Heart right ventricle (tissue), 16 donors: ENCODE measurements at places on chromosomes 16 and 17. TPM values are rescaled to one million over a fixed set of nuclear protein-coding genes. Genes with fewer than 3 reads are reported as not detected.

DNA sequence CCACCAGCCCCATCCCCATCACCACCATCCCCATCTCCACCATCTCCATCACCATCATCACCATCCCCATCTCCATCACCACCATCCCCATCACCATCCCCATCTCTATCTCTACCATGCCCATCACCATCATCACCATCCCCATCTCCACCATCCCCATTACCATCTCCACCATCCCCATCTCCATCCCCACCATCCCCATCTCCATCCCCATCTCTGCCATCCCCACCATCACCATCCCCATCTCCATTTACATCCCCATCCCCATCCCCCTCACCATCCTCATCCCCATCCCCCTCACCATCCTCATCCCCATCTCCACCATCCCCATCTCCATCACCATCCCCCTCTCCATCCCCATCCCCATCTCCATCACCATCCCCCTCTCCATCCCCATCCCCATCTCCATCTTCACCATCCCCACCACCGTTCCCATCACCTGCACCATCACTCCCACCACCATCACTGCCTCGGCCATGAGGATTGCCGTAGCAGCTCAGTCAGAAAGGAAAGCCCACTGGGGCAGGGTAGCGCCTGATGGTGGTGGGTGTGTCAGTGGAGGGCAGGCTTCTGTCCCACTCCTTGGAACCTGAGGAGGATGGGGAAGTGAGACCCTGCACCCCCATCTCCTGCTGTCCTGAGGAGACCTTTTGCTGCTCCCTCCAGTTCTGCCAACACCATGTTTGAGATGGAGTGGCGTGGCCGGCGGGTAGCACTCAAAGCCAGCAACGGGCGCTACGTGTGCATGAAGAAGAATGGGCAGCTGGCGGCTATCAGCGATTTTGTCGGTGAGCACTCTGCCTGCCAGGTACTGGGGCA lies 7.5 kb downstream of the FSCN2 start:
- peaks cover 6% of the 10 kb centered on the region for H3K4me1 ChIP-seq
- no peak overlapping the region for H3K4me3 ChIP-seq

The TLCD1 gene
- polyA plus RNA-seq: 9.3 TPM

- H3K27me3 ChIP-seq: no peaks in the 10 kb centered on the region
- peaks cover 14% of the 10 kb centered on the region for H3K4me1 ChIP-seq
- DNase-seq: no peak
- no peak overlapping the region for H3K27ac ChIP-seq
These were observed 29.9 kb downstream of the KCNJ16 start for GRCh38 chr17:70104791-70105523.

GRCh38 chr17:34979650-34980352 lies 511 bp upstream of the LIG3 start:
- no peaks in the 10 kb centered on the region for H3K27me3 ChIP-seq
- peaks cover 16% of the 10 kb centered on the region for H3K36me3 ChIP-seq
- H3K4me3 ChIP-seq: peak overlapping the region; percentile 94
- DNase-seq: no peak
- peak overlapping the region; percentile 100 for H3K27ac ChIP-seq

DNA sequence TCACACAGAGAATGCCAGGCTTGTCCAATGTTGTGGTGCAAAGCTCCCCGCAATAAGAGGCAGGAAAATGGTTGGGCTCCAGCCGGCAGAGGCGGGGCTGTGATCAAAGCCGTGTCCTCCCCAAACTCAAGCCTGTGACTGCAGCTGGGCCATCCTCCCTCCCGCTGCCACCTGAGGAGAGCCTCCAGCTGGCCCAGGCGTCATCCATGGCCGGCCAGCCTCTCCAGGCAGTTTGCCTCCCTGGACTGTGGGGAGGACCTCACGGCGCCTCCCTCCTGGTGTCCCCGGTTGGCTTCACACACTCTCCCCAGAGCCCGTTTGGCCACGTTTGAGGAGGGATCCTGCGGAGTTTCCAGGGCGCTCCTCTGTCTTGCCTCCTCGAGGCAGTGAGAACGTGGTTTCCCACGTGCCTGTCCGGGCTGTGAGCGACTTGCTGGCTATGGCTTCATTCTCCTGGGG lies 134.1 kb downstream of the IRF8 start:
- no peak for DNase-seq
- no peak overlapping the region for H3K27ac ChIP-seq
- H3K4me1 ChIP-seq: peaks cover 20% of the 10 kb centered on the region
- peaks cover 22% of the 10 kb centered on the region for H3K27me3 ChIP-seq
- no peak overlapping the region for H3K4me3 ChIP-seq

GRCh38 chr17:47669081-47669480 lies 19.4 kb downstream of the KPNB1 start:
- H3K4me3 ChIP-seq: no peak overlapping the region
- DNase-seq: no peak
- no peaks in the 10 kb centered on the region for H3K4me1 ChIP-seq

The SLC16A6 gene
- 0.80 TPM for polyA plus RNA-seq

The GFER gene
- 65.6 TPM for polyA plus RNA-seq
